ENCODE measurements at places on chromosomes 7 and 10. TPM values are rescaled to one million over a fixed set of nuclear protein-coding genes. Genes with fewer than 3 reads are reported as not detected.

Gene MKI67
- 227 TPM for total RNA-seq

Gene VAX1
- total RNA-seq = not detected

Gene CTAGE6
- 1.8 TPM for total RNA-seq

Gene DLX5
- total RNA-seq = not detected

Gene TRRAP
- 53.8 TPM for total RNA-seq

Gene ACHE
- total RNA-seq = not detected

Gene IMPDH1
- total RNA-seq = 60.3 TPM

Measured in activated naive CD4-positive, alpha-beta T cell treated with anti-CD3 and anti-CD28 coated beads, Interleukin-2, amount 10 ng/mL, durations not matched to agents 5 hours and 36 hours (primary cell).